HEK293T (cell line): ENCODE measurements at places on chromosomes 2 and 18.

- no peak for DNase-seq
These were observed 130.4 kb upstream of the CYP26B1 start for GRCh38 chr2:72278046-72278445.

DNA sequence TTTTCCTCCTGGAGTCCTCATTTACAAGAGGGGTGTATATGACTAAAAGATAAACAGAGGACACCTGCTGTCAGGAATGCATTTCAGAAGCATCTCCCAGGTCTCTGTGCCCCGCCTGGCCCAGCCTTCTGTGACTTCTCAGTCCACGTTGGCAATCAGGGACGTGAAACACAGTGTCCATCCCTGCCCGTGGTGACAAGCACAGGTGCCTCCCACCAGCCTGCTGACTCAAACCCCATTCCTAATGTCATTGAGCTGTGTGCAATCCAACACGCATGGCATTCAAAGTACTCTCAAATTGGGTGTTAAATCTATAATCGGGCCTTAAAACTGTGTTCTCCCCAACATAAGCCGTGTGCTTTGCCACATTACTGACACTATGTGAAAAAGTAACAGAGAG, 343.2 kb downstream of the EIPR1 start:
- no peak for DNase-seq

DNA sequence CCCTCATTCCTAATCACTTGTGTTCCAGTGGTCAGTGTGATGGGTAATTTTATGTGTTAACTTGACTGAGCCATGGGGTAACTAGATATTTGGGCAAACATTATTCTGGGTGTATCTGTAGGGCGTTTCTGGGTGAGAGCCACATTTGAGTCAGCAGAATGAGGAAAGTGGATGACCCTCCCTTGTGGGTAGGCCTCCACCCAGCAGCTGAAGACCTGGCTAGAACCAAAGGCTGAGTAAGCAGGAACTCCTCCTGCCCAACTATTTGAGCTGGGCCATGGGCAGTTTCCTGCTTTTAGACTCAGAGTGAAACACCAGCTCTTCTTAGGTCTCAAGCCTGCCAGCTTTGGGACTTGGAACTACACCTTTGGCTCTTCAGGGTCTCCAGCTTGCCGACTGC, 141.8 kb downstream of the ACKR3 start:
- DNase-seq: no peak

DNA sequence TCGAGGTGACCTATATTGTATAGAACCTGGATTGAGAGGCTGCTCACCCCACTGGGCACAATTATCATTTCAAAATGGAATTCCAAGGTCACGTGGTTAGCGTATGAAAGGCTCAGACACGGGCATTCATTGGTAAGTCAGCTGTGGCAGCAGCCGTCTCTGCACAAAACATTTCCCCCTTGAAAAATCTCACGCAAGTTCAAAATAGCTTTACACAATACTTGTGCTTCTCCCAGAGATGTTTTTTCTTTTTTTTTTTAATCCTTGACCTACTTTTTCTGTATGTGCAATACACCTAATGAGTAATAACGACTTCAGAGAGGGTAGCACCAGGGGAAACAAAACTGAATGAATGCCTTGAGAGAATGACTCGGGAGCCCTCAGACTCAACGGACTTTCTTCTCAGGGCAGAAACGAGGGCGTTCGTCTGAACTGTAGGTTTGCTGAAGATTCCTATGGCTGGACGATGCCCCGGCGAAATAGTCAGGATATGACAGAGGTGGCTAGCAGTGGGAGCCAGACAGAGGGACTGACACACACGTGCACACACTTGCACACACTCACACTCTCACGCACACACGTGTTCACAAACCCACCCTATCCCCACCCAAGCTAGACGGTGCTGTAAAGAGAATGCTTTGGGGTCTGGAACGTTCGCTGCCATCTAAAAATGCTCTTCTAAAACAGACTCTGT, 77.8 kb downstream of the PDCL3 start:
- DNase-seq: no peak

DNA sequence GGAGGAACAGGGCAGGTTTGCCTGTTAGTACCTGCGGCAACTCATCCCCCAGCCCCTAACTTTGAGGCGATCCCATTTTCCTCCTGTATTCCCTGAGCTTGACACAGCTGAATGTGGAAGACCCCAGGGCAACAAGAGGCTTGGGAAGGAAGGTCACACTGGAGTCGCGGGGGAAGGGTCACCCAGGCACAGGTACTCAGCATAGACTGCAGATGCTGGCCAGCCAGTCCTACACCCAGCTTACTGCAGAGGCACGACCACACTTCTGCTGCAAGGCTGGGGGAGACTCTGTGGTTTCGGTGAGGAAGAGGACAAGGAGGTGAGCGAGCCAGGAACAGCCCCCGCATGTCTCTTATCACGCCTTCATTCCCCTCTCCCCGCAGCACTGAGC, 91.5 kb downstream of the MALT1 start:
- DNase-seq: no peak

DNA sequence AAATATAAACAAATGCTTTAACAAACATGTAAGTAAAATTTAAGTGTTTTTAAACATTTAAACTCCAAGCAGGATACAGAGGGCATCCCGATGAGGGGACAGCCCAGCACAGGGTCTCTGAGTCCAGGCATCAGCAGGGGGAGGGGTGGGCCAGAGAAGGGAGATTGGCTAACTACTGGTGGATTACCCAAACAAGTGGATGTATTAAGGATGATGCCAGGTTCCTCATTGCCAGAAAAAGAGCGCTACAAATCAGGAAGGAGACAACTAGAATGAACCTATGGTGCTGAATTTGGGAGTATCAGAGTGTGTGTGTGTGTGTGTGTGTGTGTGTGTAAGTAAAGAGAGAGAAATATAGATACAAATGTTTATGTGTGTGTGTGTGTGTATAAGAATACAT, 162.0 kb upstream of the RMP24 start:
- DNase-seq: no peak

DNA sequence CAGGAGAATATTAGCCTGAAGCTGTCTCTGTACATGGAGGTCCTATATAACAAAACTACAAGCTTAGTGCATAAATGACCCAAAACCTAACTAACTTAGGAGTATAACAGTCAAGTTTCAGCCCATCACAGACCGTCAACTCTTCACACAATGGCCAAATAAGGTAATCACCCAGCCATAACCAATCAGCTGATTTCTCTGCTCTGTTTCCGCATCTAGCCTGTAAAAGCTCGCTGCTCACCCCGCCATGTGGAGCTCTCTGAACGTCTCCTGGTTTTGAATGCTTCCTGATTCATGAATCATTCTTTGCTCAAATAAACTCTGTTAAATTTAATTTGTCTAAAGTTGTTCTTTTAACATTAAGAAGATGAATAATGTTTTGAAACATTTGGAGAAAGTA, 593.6 kb downstream of the TMX3 start:
- DNase-seq: peak; percentile 3

DNA sequence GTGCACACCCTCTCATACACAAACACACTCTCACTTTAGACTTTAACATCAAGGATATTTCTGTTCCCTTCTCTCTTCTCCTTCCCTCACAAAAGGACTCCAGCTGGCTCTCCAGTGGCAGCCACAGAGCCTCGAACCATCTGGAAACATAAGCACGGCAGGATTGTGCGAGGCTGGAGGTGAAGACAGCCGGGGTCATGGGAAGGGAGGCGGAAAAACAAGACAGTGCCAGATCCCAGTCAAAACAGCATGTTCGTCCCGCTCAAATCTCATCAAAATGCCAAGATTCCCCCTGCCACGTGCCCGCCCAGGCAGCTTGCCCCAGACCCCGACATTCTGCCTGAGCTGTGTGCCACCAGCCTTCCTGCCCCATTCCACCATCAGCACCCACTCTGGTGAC, 180.3 kb downstream of the ZBTB7C start:
- no peak for DNase-seq

- no peak for DNase-seq
These were observed 1.4 kb downstream of the NPAS2 start for GRCh38 chr2:100821255-100821910.

DNA sequence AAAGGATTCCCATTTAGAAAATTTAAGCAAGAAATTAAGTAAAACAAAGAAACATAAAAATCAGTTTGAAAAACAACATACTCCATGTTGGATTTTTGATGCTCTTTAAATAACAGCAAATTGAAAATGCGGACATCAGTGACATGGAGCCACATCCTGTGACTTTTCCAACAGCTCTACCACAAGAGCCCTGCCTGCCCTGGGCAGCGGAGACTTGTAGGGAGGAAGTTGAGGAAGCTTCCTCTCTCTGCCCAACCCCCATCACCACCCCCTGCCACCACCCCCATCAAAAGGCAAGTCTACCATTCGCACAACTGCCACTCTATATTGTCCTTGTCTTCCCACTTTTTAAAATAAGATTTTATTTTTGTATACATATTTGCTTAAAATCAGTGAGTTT, 32.8 kb upstream of the DAPL1 start:
- no peak for DNase-seq

- DNase-seq: no peak
These were observed 119.5 kb downstream of the LRRTM1 start for GRCh38 chr2:80185091-80185490.
